ENCODE measurements at places on chromosomes 13 and 19.

- no peak for DNase-seq
Observed at GRCh38 chr13:72805676-72806346, 23.9 kb downstream of the PIBF1 start.

GRCh38 chr19:14315433-14315832 lies 65.8 kb upstream of the ADGRE5 start:
- DNase-seq = no peak

GRCh38 chr19:6720369-6721137 lies at the start of gene C3:
C3 (minus strand) TSS chr19:6720650; CDS start chr19:6720589, 61 bp downstream.
- no peak for DNase-seq

GRCh38 chr13:27966641-27967202 lies 2.4 kb downstream of the CDX2 start:
- no peak for DNase-seq

GRCh38 chr19:38538793-38539528 lies 78.8 kb downstream of the MAP4K1 start:
- DNase-seq = no peak

GRCh38 chr13:27334774-27335435 lies 64.3 kb downstream of the RASL11A start:
- DNase-seq = no peak

- DNase-seq = no peak
Observed at GRCh38 chr19:18435842-18436670, 1.9 kb downstream of the ISYNA1 start.

DNA sequence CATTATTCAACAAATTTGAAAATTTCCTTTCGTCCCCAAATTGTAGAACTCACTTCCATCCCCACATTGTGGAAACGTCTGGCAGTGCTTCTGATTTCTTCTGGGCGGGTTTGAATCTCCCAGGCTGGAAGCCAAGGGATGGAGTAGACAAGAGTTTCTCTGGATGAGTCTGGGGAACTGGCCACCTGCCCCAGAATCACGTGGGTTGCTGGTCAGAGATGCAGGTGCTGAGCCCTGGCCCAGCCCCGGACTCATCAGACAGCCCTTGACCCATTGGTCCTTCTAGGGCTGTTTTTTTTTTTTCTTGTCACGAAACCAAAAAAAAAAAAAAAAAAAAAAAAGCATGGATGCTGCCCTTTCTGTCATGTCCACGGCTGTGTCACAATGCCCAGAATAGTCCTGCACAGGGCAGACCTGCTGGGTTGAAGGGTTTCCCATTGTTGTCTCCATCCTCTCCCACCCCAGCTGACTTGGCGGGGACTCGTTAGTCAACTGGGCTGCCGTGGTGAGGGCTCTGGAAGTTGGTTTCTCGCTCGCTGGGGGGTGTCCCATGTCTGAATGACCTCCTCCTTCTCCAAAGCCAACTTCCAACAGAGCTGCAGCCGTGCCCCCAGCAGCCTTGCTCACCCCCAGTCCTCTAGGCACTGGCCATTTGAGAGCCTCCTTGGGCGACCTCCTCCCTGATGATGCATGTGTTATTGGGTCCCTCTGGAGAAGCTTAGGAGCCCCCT lies 12.8 kb downstream of the CHST8 start:
- DNase-seq = no peak

GRCh38 chr13:26061947-26062346 lies 10.1 kb upstream of the SHISA2 start:
- no peak for DNase-seq

GRCh38 chr19:47758443-47758804 lies 13.1 kb downstream of the NOP53 start:
- no peak for DNase-seq

- DNase-seq = no peak
Observed at GRCh38 chr13:28501547-28501946, 6.6 kb upstream of the FLT1 start.

DNA sequence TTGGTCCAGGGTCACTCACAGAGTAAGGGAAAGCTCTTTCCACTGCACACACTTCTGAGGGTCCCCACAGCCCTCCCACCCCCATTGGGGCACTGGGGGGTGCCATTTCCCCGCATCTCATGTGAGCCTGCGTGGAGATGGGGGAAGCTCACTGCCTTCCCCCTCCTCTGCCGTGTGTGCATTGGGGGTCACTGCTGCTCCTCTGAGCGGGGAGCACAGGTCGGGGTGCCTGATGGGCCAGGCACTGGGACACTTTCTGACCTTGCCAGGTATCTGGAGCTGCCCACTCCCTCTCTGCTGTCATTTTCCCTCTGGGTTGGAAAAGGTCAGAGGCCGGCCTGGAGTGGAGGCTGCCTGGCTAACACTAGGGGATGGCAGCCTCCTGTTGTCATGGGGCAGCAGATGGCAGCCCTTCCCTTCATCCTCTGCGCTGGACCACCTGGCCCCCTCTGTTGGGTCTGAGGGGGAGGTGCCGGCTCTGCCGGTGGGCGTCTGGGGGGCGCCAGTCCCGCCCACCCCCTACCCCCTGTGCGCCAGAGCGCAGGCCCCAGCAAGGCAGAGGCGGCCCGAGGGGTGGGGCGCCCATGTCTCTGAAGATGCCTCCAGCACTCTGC lies 9.1 kb downstream of the SSBP4 start:
- DNase-seq = no peak

GRCh38 chr19:37969695-37970094 lies 62.7 kb downstream of the SIPA1L3 start:
- DNase-seq = no peak

- DNase-seq = peak; percentile 89
Observed at GRCh38 chr19:1650650-1651567, 1.5 kb downstream of the TCF3 start.

GRCh38 chr13:68806125-68806524 lies 1301.5 kb upstream of the ATXN8OS start:
- DNase-seq = no peak

DNA sequence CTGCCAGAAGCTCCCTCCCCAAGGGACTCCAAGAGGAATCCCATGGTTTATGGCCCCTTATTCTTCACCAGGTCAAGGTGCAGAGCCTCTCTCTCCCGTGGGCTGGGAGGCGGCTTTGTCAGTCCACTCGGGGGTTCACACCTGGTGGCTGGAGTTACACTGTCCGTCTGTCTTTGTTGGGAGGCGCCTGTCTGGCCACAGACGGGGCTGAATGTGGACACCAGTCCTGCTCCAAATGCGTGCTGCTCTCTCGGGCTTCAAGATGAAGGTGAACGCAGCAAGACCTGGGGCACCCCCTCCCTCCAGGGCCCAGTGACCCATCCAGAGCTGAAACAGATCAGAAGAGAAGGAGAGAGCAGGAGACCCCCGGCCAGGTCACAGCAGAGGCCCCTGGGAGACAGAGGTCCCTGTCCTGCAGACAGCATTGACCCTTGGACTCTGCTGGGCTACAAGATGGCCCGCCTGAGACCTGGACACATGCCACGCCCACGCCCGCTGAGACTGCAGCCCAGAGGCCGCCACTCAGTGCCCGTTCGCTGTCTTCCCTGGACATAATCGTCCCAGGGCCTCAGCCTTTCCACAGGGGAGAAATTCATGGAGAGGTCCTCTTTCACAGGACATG lies 29.9 kb upstream of the TUBGCP3 start:
- no peak for DNase-seq

GRCh38 chr13:66675620-66676019 lies 554.5 kb downstream of the PCDH9 start:
- DNase-seq = no peak

DNA sequence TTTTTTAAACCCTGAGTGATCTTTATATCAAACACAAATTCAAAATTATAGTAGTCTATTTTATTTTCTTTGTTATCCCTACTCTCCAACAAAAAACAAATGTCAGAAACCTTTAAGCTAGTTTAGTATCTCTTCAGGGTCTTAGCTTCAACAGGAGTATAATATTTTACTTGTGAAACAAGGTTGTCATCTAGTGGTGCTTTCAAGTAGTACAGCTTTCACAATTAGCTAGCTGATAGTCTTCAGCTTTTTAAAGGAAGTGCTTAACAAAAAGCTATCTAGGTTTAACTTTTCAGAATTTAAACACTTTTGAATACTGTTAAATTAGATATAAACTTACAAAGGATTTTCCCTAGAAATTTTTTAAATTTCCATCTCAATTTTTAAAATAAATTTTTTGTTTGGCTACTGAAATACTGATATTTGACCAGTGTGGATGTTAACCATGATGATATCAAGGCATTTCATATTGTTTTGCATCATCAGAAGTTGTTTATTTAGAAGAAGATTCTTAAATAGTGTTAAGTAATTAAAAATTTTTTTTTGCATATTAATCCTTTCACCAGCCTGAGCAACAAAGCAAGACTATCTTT lies 34.2 kb downstream of the TDRD3 start:
- DNase-seq = no peak

- no peak for DNase-seq
Observed at GRCh38 chr19:39745643-39746042, 7.8 kb upstream of the CLC start.

DNA sequence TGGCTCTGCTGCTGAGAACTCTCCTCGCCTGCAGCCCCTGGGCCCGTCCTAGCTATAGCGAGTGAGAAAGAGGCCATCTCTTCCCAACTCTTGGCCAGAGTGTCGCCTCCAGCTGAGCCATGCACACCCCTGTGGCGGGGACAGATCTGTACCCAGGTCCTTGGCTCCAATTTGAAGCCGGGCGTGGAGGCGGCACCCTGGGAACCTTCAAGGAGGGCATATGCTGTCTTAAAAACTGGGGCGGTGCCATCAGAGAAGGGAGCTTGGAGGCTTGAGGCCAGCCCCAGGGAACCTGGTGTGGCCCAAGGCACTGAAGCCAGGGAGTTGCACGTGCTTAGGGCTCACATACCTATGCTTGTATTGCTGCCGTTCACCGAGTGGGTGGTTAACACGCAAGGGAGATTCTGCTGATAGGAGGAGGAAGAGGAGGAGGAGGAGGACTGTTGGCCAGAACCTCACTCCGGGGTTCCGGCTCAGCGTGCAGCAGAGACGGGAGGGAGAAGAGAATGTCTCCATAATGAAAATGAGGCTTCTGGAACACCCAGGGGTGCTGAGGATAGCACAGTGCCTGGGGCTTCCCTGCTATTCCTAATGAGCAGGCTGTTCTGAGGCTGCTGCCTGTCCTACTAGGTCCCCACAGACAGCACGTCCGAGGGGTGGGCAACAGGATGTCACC lies 40.7 kb downstream of the COMP start:
- no peak for DNase-seq

- no peak for DNase-seq
Observed at GRCh38 chr19:22595918-22596341, 38.2 kb upstream of the ZNF492 start.

DNA sequence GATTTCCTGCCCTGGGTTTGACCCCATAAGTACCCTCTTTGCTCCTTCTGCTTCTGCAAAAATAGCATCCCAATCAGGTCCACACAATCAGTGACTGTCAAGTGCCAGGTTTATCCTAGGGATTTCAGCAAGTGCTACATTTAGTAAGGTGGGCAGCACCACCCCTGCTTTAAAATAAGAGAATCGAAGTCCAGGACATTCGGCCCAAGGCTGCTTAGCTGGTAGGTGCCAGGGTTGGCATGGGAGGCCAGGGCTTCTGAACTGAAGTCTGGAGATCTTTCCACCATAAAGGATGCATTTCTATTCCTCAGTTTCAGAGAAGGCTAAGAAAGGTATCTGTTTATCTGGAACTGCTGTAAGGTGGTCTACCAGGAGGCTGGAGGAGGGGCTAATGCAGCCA lies 408.3 kb downstream of the ZNF536 start:
- DNase-seq = no peak

DNA sequence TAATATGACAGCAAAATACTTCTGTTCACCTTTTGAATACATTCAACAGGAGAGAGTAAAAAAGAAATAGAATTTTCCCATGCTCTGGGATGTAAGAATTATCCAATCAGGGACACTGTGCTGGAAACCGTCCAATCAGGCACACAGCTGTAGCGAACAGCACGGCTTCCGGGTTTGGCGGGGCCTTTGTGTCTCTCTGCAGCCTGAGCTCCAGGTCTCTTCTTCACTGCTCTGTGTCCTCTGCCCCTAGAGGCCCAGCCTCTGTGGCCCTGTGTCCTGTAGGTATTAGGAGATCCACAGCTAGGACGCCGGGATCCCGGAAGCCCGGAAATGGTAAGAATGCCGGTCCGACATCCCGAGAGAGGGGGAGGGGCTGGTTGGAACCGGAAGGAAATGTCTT lies 92.7 kb downstream of the ZNF737 start:
- DNase-seq = no peak

- no peak for DNase-seq
Observed at GRCh38 chr19:2770055-2771013, 12.7 kb downstream of the SGTA start.

GRCh38 chr19:43524922-43525835 lies 1.8 kb downstream of the ETHE1 start:
- peak; percentile 80 for DNase-seq

DNA sequence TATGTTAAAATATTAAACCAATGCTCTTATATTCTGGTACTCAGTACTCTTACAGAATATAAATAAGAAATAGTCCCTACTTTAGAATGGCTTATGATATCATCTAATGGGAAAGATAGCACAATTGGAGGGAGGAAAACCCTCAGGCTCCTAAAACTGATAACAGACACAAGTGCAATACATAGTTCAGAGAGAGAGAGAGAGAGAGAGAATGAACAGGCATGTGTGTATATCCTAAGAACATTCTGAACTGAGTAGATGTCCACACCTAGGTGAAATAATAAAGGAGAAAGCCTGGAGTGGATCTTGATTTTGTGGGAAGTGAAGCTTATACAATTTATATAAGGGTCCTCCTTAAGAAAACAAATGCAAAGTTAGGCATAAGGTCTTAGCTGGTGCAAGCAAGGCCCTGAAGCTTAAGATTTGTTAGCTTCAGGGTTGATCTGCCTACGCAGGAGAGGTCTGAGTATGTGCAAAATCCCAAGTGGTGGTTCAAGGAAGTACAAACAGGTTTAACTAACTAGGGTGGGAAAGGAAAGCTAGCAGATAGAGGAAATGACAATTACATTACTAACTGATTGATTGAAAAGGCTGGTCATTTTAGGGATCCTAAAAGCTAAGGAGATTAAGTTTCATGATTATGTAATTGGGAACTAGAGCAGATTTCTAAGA lies 53.3 kb downstream of the SOX21 start:
- DNase-seq = no peak

- no peak for DNase-seq
Observed at GRCh38 chr13:100887729-100888151, 213.1 kb upstream of the TMTC4 start.

DNA sequence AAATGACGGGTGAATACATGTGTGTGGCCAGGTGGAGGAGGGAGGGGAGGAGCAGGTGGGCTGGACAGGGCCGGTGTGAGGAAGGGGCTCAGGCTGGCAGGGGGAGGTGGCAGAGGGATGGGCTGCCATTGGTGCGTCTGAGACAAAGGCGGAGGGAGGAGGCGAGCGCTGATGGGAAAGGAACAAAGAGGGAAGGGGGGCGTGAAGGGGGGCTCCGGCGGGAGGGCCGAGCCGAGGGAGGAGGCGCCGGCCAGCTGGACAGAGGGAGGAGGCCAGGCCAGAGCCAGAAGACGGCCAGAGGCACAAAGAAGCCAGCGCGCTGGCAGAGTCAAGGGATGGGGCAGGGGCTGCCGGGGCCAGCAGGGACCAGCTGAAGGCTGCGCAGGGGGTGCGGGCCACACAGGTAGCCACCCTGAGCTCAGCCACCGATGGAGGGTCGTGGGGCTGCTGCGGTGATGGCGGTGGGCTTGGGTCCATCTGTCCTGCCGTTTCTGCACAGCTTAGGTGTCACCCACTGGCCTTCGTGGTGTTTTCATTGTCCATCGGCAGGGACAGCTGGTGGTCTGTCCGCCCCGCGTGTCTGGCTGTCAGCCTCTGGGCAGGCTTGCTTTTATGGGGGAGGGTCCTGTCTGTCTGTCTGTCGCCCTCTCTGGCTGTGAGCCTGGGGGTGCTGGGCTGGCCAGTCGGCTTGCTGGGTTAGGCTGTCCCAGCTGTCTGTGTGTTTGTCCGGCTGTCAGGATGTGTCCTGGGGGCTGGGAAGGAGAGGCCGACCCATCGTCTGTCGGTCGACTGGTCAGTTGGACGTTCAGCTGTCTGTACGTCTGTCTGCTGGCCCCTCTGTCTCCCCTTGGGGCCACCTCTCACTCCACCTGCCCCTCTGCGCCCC lies 2.2 kb downstream of the APC2 start:
- no peak for DNase-seq

All from activated CD8-positive, alpha-beta memory T cell treated with anti-CD3 and anti-CD28 coated beads for 24 hours (primary cell).